Suprapubic skin (tissue), 4 donors: ENCODE measurements at places on chromosomes 11 and 22. TPM values are rescaled to one million over a fixed set of nuclear protein-coding genes. Genes with fewer than 3 reads are reported as not detected.

DNA sequence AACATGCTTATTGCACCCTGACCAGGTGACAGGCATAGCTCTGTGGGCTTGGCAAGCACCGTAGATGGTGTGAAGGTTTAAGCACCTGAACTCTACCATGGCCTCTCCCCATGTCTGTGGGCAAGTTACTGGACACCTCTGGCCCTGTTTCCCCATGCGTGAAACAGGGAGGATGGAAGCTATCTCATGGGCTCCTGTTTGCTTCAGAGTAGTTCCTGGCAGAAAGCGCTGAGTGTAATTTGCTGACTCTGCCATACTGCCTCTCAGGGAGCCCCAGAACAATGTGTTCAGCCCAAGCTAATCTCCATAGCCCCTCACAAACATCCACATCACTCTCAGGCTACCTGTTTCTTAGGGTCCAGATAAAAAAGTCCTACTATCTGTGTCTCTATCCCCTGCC is 2.4 kb downstream of the CBX6 start:
- peak; percentile 24 for DNase-seq

DNA sequence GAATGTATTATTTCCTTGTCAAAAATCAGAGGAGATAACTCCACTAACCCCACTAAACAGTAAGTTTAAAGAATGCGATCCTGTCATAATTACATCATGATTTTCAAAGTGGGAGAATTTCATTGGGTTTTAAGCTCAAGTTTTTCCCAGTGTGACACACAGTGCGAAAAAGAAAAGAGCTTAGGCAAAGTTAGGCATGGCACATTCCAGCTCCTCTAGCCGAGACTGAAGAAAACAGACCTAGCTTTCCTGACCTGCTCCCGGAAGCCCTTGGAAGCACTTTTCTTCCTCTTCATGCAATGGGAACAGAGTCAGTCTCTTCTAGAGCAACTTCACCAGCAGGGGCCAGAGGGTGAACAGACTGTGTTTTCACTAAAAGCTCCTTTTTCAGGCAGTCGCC is 76.6 kb upstream of the AKIP1 start:
- no peak for DNase-seq

DNA sequence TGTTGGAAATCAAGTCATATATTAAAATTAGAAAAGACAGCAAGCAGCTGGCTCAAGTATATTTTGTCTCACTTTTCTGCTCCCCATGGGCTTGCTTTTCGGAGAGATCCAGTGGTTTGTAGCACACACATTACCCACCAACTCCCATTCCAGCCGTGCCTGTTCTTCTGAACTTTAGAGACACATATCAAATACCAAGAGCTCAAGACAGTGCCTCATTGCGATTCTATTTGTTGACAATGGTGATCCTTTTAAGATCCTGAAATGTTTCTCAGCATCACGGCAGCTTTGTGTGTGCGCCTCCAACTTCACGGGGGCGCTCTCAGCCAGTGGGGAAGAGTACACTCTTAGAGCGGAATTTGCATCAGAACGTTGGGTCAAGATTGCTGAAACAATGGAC is 52.9 kb downstream of the BARX2 start:
- DNase-seq = no peak

- DNase-seq = peak; percentile 85
These were observed 7.4 kb downstream of the NDUFV1 start for GRCh38 chr11:67613960-67614715.

- DNase-seq = no peak
These were observed 31.0 kb downstream of the TPCN2 start for GRCh38 chr11:69079661-69080256.

- DNase-seq = peak; percentile 81
These were observed 1.6 kb upstream of the PHLDA2 start for GRCh38 chr11:2930704-2931419.

DNA sequence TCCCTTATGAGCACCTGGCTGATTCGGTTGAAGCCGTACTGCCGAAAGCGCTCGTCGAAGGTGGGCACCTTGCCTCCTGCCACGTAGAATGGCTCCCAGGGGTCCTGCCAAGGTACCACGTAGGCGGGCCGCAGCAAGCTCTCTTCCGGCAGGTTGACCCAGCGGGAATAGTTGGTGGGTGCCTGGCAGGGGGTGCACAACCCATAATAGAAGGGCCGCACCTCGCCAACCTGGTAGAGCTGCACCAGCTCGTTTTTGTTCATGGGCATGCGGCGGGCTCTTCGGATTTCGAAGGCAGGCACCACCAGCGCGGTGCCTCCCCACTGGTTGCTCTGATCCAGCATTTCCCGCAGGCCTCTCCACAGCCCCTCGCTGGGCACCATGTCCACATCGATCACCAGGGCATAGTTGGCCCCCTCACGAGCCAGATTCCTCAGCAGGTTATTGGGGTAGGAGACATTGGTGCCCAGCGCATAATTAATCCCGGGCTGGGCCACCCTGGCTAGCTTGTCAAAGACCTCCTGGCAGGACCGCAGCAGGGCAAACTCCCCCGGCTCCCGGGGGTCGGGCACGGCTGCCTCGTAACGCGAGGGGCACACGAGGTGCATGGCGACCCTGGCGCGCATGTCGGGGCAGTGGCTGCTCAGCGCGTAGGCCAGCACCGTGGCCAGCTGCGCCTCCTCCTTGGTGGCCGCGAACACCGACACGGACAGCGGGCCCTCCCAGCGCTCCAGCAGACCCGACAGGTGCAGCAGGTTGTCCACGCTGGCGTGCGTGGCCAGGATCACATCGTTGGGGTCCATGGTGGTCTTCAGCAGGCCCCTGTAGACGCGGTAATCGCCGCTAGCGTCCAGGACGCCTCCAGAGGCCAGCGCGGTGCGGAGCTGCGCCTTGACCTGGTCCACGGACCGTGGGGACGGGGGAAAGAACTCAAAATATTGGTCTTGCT is 679 bp downstream of the B4GAT1 start:
- no peak for DNase-seq

DNA sequence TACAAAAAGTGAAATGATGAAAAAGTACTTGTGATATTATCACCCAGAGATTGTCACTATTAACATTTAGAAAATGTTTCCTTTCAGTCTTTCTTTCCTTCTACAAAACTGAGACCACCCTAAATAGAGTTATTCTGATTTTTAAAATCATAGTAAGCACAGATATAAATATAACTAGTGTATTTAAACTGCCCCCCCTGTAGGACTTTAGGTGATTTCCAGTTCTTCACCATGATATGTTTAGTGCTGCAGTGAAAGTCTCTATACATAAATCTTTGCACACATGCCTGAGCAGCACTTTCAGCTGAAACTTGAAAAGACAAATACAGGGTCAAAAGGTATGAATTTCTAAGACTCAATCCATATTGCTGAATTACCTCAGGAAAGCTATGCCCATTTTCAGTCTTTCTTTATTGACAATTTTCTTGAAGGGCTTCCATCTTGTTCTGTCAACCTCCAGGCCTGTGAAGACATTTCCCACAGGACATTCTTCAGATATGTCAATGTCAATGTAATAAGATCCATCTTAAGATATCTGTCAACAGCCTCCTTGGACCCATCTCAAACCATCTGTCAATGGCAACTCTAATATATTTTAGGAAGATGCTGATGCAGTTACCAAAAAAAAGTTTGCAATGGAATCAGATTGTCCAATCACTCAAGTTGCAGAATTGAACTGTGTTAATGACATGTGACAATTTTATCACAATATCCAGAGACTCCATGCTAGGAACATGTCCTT is 30.8 kb upstream of the LDLRAD3 start:
- no peak for DNase-seq

GRCh38 chr22:46451741-46452140 is 85.7 kb downstream of the CELSR1 start:
- DNase-seq = no peak

DNA sequence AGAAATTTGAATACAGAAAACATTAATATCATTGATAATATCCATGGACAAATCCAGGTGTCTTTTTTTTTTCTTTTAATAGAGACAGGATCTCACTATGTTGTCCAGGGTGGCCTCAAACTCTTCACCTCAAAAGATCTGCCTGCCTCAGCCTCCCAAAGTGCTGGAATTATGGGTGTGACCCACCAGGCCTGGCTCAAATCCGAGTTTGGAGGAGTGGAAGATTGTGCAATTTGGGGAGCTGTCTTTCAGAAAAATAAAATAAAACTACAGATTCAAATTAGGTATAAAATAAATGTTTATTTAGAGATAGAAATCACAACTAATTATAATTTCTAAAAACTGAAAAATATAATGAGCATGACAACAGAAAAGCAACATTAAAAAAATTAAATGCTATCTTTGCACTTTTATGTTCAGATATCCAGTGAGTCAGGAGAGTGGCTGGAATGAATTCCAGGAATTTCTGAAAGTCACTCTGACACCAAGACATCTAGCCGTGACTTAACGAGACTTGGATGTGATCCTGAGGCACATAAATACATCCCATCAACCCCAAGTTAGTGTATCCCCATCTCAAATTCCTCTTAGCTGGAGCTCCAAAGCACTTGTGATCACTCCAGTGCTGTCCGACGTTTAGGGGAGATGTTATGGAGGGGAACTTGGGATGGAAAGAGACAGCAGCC is 128.6 kb upstream of the THY1 start:
- DNase-seq = no peak

DNA sequence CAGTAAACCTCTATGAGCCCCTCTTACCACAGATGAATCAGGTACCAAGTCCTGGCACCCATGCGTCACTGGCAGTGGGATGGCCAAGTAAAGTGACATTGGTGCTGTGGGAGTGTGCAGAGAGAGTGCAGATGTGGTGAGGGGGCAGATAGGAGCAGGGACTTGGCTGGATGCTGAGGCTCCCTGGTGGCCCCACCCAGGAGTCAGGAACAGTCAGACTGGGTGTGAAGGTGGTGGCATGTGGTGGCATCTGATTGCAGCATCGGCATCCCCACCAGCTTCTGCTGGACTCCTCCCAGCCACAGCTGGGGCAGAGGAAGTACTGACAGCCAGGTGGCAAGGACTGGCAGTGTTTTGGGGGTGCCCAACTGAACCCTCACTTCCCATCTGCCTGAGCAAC is 11.4 kb downstream of the DGAT2 start:
- DNase-seq = no peak

GRCh38 chr11:102470251-102470650 is 17.7 kb upstream of the TMEM123 start:
- DNase-seq = no peak

The UBE2L6 gene
- 22.3 TPM for total RNA-seq

The GRAMD4 gene
- 137 TPM for total RNA-seq
